Kasumi-1 (cell line): ENCODE measurements at places on chromosomes 11 and 22.
A peak's percentile ranks its signal among the peaks of the same experiment; 100 is the strongest.

DNA sequence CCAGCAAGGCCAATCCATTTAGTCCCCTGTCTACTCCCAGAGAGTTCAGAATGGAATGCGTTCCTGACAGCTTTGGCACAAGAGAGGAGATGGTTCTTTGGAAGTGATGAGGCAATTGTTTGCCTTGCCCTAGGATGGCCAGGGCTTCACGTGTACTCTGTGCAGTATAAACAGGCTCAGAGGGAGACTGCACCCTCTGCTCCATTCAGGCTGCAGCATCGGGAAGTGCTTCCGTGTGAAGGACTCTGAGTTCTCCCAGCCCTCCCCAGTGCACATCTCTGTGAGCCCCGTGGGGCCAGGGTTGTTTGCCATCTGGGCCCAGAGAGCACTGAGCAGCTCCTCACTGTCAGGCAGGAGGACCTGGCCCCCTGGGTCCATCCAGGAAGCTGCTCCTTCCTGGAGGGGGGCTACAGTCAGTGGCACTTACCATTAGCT is 215.3 kb upstream of the TBCEL start:
- no peak for DNase-seq

DNA sequence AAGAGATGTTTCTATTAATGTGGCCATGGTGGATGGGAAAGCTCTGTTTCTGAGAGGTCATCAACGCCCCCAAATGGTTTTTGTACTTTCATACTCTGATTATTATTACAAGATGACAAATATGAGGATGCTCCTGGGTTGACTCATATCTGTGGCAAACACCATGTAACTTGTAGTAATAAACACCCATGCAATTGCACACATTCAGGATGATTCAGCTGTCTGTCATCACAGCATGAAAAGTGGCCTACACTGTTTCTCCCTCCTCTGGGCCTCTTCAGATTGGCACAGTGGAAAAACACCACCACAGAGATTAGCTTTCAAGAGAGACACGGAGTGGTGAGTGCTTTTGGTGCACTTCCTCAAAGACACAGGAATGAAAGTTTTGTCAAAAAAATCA is 85.4 kb downstream of the MTNR1B start:
- no peak for DNase-seq

DNA sequence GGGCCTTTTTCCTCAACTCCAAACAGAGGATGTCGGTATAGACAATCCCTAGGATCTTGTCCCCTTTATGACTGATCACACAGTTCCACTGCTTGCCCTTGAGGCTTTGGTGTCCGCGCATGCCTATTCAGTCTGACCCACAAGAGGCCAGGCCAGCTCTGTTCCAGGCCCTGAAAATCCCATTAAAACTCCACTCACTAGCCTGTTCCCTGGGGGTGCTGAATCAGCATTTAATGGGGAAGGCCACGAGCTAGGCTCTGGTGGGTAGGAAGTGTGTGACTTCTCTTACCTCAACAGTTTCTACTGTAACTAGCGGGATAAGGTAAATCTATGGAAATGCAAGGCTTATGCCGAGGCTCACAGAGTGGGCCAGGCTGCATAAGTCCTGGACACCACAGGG is 117.7 kb downstream of the PTPRJ start:
- DNase-seq, result no peak

DNA sequence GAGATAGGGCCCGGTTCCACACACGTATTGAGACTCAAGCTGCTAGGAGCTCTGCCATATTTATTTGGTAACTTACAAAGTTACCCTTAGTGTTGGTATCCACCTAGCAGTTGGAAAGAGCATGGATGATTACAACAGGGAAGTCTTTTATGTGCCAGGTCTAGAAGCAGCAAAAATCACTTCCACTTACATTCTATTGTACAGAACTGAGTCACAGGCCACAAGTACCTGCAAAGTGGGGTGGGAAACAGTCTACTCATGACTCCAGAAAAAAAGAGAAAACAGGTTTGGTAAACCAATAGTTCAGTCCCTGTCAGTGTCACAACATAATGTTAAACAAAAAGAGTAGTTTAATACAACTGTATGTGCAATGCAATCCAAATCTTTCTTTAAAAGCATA is 279.6 kb upstream of the PITPNB start:
- DNase-seq, result no peak

DNA sequence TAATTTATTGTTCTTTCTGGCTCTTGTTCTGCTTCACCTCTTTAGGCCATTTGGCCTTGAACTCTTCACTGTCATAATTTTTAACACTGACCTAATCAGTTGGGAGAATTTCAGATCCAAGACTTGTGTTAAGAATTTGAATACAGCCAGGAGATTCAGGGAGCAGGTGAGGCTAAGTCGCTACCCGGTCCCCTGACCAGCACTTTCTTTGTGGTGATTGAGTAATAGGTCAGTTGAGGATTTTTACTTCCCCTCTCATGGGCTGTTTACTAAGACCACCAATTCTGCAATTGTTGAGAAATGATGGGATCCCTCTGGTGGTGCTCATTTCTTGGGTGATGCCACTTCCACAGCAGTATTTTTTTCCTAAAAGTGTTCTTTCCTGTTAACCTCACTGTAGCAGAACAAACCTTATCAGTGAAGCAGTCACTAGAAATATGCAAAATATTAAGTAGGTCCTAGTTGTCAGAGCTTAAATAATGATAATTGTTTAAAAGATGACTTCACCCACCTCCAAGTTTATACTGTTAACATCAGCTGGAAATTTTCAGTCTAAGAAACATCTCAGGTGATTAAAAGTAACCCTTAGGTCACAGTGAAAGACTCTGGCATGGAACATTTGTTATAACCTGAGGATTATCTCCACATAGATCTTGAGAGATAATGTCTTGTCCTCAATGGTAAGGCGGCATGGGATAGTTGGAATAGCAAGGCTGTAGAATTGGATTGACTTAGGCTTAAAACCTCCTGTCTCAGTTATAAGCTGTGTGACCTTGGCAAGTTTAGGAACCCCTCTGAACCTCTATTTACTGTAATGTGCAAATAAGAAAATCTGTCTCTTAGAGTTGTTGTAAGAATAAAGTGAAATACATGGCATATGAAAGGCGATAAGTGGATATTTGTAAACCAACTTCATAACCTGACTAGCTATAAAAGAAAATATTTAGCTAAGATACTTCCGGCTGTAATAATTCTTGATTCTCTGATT is 41.3 kb downstream of the POLD3 start:
- no peak for DNase-seq

- no peak for DNase-seq
Measured at GRCh38 chr22:43897751-43898261, 6.0 kb upstream of the PNPLA5 start.

DNA sequence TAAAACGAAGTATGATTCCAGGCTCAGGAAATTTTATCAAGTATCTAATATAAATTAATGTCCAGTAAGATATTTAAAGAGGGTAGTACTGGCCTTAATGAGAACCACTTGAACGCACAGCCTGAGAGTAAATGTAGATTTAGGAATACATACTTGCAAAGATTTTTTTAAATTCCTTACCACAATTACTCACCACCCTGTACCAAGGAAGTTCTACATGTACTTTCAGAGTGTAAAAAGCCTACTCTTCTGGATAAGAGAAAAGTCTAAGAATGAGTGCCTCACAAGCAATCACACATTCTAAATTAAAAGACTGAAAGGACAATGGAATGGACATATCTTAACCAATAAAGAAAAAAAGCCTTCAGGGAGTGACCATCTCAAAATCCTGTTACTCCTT is 697.4 kb downstream of the DLG2 start:
- no peak for DNase-seq

DNA sequence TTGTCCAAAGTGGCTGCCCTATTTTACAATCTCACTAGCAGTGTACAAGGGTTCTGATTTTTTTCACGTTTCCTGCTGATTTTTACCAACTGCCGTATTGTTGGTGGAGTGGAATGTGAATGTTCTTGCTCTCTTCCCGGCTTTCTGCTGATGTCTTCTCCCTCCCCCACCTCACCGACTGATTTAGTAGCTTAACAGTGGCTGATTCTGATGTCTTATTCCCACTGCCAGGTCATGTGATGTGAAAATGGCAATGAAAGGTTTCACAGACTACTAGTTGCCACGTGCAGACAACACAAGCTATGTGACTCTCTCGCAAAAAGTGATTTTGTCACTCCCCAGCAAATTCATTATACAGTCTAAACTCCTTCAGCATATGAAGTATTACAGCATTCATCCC is 17.3 kb upstream of the NEU3 start:
- DNase-seq, result no peak

GRCh38 chr11:99952816-99953215 is 734.3 kb upstream of the ARHGAP42 start:
- no peak for DNase-seq

GRCh38 chr22:44261861-44262595 is 50.7 kb downstream of the SHISAL1 start:
- no peak for DNase-seq

DNA sequence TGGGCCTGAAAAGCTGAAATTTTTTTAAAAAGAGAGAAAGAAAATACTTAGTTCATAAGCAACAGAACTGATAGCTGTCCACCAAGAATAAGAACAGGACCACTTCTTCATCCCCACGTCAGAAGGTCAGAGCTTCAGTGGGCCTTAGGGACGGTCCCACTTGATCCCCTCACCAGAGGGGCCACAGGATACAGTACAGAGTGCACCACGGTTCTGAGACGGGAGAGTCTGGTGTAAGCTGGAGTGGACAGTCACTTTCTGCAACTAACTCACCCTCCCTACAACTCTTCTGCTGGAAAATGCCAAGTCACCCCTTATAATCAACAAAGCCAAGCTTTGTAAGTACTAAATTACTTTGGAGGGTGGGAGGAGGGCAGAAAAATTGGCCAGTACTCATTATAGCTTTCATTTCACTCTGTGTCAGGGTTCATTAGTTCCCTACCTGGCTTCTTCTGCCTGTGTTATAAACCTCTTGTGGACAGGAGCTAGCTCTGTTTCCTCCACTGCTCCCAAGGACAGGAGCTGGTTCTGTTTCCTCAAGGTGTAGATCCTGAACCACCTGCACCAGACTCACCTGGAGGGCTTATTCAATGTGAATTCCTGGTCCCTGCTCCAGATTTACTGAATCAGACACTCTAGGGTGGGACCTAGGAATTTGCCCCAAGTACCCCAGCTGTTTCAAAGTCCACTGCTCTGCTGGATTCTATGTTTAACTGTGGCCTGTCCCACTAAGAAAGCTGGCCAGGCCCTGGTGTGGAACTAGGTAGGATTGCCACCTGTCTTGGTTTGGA is 39.6 kb downstream of the SCGB1A1 start:
- no peak for DNase-seq

- no peak for DNase-seq
Measured at GRCh38 chr22:19987394-19988306, 29.0 kb downstream of the ARVCF start.

DNA sequence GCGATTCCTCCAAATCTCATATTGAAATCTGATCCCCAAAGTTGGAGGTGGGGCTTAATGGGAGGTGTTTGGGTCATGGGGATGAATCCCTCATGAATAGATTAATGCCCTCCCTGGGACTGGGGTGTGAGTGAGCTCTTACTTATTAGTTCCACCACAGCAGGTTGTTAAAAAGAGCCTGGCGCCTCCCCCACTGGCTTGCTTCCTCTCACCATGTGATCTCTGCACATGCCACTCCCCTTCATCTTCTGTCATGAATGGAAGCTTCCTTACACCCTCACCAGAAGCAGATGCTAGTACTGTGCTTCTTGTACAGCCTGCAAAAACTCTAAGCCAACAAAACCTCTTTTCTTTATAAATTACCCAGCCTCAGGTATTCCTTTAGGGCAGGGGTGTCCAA is 8.8 kb downstream of the RRAS2 start:
- DNase-seq, result no peak

- no peak for DNase-seq
Measured at GRCh38 chr22:19641983-19642451, 72.3 kb upstream of the SEPTIN5 start.

- DNase-seq, result peak; percentile 88
Measured at GRCh38 chr22:35648066-35649025, at the start of gene APOL6. Gene APOL6, plus strand, starts transcription at chr22:35648446. Its CDS starts 7,980 bp downstream, at chr22:35656426.

GRCh38 chr11:36703055-36703404 is 105.0 kb upstream of the RAG2 start:
- DNase-seq, result peak; percentile 28

DNA sequence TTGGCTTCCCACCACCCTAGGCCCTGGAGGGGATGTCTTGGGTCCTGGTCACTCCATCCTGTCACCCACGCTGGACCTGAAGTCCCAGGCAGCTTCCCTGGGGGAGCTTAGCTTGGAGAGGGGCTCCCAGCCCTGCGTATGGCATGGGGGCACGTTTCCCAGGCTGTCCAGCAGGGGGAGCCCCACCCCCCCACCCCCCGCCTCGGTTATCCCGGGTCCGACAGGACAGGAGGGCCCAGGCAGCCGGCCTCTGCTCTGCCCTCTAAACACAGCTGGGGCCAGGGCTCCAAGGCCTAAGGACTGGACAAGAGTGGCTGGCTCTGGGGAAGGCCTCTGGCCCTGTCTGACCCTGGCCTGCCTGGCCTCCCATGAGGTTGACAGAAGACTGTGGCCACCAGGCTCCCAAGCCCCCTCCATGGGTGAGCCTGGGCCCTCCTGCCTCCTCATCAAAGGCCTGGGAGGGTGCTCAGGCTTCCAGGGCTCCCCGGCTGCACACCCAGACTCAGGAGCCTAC is 104.8 kb downstream of the NECTIN1 start:
- no peak for DNase-seq

GRCh38 chr11:87358461-87358860 is 320.7 kb downstream of the TMEM135 start:
- no peak for DNase-seq

DNA sequence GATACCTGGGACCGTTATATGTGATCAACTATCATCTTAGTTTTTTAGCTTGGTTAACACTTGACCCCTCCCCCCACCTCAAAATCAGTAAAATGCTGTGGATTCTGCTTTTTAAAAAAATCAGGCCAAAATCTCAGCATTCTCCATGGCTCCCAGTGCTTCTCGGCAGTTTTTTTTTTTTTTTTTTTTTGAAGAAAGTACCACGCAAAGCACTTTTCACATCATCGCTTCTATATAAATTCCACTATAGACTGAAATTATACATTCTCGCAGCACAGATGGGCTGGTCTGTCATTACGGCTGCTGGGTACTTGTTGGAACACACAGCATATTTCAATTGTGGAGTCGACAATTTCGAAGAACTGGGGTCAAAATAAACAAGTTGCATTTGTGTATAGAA is 67.7 kb upstream of the PPARA start:
- no peak for DNase-seq

GRCh38 chr22:18152519-18152918 is 2.5 kb downstream of the USP18 start:
- DNase-seq, result no peak

- DNase-seq, result no peak
Measured at GRCh38 chr11:9571071-9571762, 2.3 kb upstream of the WEE1 start.

GRCh38 chr22:42214633-42215415 is 55.6 kb downstream of the TCF20 start:
- no peak for DNase-seq

DNA sequence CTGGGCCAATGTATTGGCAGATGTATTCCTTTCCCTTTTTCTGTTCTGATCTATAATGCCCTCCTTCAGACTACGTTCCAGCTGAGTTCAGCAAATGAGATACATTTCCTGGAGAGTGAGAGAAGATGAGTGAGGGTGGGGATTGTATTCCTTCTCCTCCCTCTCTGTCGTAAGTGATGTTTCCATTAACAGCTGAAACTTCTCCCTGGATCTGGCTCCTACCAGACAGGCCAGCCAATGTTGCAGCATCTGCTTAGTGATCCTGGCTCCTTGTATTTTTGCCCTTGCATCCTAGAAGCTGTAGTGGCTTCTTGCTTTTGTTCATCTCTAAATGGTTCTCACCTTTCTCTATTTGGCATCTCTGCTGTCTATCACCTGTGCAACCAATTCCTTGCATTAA is 48.2 kb upstream of the MTMR2 start:
- DNase-seq, result no peak
